Stimulated activated CD4-positive, alpha-beta T cell treated with anti-CD3 and anti-CD28 coated beads, Interleukin-1b, Interleukin-23, amount 100 ng/mL, for 24 hours (primary cell): ENCODE measurements at places on chromosomes 7 and 10.

GRCh38 chr7:69801729-69802682 lies 203.7 kb downstream of the AUTS2 start:
- DNase-seq = no peak

GRCh38 chr10:70164163-70164562 lies 6.2 kb downstream of the SAR1A start:
- DNase-seq = no peak

- DNase-seq = no peak
Measured at GRCh38 chr7:108135446-108136190, 5.5 kb upstream of the LAMB4 start.

DNA sequence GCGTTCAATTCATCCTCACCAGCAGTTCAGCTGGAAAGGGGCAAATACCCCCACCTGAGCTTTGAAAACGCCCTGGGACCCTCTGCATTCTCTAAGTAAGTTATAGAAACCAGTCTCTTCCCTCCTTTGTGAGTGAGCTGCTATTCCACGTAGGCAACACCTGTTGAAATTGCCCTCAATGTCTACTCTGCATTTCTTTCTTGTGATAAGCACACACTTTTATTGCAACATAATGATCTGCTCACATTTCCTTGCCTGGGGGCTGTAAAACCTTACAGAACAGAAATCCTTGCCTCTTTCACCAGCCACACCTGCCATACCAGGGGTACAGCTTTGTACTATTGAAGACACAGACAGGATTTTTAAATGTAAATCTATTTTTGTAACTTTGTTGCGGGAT lies 155.8 kb upstream of the LANCL2 start:
- DNase-seq = no peak

DNA sequence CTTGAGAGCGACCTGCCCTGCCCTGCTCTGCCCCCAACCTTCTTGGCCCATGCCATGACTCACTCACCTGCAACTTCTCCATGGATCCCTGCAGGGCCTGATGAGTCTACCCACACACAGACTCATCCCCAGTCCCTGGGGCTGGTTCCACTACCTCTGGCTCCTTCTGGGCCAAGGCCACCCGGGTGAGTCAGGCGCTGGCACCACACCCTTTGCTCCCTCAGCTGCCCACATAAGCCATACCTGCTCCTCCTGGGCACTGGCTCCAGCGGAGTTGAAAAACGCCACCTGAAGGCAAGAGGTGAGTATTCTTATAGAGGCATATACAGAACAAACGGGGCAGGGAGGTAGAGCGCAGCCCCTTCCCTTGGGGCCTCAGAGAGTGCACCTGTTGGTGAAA lies 16.2 kb upstream of the MTPAP start:
- DNase-seq = no peak

GRCh38 chr7:140275069-140275965 lies 98.5 kb upstream of the KDM7A start:
- no peak for DNase-seq

DNA sequence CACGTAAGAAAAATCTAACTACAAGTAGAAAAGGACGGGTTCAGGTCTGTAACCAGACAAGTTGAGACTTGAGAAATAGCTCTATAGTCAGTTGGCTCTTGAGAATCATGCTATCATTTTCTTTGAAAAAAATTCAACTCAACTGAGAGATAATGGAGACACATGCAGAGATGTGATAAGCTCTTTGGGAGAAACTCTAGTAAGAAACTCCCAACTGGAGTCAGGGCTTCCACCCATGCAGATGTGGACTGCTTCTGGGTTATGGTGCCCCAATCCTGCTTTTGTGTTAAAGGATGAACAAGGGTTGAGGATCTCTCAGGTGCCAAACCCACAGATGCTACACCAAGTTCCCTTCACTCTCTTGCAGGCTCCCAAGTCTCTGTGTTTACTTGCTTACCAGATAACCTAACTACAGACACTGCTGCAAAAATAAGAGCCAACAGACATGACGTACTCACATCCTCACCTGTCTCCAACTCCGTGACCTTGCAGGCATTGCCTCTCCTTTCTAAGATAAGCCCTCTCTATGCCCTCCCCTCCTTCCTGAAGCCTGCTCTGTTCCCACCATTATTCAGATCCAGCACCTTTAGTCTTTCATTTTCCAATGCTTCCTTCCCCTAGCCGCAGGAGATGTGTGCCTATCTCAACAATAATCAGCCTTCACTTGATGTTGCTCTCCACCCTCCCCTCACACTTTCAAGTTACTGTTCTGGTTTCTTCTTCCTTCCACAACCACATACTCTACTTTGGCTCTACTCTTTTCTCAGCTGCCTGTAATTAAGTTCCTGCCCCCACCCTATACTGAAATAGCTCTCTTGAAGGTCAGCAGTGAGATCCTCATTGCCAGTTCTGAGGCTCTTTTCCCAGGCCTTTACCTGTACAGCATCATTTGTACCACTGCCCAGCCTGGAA lies 130.0 kb downstream of the ICA1 start:
- DNase-seq = no peak

DNA sequence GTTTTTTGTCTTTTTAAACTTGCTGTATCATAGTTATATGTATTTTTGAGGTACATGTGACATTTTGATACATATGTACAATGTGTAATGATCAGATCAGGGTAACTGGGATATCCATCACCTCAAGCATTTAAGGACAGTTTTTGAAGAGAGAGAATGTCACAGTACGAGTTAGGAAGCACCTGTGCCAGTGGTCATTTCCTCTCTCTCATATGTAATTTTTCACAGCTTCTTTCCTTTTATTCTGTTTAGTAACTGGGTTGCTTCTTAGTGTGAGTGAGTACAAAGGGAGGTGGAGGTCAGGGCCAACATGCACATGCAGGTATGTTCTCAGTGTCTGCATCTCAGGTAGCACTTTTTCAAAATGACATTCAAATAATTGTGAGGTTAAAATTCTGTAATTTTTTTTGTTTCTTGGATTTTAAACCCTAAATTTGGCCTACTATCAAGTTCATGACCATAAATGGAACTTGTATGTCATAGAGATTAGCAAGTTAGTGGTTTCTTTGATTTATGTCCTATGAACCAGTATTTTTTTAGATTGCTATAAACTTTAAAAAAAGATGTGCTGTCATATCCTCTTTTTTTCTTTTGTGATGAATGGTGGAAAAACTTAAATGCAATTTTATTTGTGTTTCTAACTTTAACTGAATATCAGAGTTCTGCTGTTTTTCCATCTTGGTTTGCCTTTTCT lies 42.7 kb downstream of the SNX10 start:
- DNase-seq = no peak

GRCh38 chr7:128758553-128758952 lies 17.0 kb downstream of the OPN1SW start:
- no peak for DNase-seq

DNA sequence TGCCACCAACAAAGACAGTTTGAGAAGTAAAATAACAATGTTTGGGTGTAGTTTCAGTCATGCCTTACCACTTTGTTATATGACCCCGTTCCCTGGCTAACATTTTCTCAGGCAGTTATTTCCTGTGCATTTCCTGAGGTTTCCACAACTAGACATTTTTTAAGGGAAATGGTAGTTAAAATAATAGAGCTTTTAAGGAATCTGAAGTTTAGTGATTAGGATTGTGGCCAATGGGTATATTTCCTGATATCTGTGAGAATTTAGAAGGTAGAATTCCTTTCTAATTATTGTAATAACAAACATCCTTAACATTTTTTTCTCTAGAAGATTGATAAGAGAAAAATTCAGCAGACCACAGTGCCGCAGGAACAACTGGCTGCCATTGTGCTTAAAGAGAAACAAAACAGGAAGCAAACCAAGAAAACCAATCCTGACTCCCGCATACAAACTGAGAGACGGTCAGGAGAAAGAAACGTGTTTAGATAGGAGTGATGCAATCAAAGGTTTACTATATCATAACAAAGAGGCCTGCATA lies 193.6 kb downstream of the MBL2 start:
- no peak for DNase-seq

DNA sequence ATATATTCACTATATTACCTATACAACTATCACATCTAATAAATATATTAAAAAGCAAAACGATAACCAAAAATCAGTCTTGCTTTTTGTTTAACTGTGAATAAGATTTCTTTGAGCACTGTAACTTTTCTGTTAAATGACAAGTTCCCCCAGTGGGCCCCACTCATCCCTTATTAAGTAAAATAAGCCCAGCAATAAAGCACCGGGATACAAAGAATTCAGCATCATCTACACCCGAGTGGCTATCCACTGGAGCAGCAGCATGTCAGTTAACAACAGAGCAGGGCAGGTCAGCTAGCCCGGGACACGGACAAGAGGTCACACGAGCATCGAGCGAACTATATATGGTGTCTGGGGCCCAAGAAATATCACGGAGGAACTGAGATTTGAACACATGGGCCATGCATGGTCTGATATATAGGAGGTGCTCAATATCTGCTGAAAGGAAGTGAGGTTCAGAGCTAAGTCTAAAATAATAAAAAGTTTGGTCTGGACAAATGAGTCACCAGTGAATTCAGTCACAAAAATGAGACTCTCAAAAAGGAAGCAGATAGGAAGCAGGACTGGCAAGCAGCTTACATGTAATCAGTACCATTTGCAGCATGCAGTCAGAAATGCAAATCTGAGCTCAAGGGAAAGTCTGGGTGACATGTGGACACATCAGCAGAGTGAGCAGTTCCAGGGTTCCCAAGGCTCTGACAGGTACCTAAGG lies 4.1 kb downstream of the ERCC6 start:
- DNase-seq = no peak

DNA sequence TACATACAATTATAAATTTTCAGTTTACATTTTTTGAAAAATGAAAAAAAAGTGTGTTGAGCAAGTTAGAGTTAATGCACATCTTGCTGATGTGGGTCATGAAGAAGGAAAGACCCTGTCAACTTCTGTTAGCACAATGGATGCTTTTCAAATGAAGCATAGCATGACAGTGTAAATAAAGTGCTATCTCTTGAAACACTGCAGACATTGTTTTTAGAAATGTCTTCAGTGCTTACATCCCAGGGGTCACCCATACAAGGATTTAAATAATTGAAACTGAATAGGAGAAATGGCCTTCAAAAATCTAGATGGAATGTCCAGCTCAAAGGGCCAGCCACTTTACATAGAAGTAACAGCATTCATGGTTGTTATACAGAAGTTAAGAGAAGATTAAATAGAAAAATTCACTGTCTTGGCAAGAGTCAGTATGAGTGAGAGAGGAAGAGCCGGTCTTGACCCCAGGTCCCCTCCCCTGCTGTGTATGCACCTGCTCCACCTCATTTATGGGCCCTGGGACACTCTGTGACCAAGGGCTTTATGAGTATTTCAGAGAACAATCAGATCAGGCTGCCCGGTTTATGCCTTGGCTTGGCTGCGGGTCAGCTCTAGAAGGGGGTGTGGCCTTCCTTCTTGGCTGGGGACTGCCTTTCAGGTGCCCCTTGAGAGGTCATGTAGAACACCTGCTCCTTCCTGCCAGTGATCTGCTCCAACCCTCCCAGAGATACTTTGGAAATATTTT lies 237.7 kb upstream of the TMEM72 start:
- no peak for DNase-seq

GRCh38 chr10:78472551-78472890 lies 438.9 kb downstream of the RPS24 start:
- DNase-seq = no peak

DNA sequence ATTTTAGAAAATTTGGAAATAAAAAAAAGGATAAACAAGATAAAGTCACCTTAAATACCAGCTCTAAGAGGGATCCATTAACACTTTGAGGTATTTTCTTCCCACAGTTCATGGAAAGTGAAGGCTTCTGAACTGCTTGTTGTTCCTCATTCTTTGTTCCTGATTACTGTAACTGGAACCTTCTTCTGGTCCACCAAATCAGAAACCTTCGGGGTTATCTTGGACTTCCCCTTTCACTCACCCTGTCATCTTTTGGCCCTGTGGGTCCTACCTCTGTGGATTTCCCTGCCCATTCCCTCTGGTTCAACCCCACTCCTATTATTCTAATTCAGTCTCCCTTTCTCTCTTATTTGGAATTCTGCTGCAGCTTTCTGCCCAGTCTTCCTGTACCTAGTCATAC lies 116.5 kb upstream of the PRPS1L1 start:
- DNase-seq = no peak

GRCh38 chr7:154916856-154917807 lies 85.8 kb downstream of the PAXIP1 start:
- no peak for DNase-seq

DNA sequence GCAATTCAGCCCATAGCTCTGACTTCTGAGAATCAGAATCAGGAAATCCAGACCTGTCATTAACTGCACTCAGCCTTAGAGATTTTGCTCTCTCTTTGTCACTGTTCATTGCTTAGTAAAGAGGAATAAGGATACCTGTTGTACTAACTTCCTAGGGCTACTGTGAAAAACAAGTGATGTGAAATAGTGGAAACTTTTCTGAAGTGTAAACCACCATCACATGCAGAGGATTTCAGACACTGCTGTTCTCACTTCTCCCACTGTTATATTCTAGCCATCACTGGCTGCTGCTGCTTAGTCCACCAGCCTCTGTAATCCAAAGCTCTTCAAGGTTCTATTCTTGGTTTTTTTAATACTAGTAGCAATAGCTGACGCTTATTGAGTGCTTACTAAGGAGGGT lies 129.6 kb upstream of the CCDC6 start:
- DNase-seq = no peak

GRCh38 chr10:109239371-109239770 lies 683.9 kb downstream of the XPNPEP1 start:
- DNase-seq = no peak

- no peak for DNase-seq
Measured at GRCh38 chr10:74165530-74165901, 14.5 kb downstream of the ADK start.

- DNase-seq = no peak
Measured at GRCh38 chr10:43404704-43405084, 4.3 kb downstream of the HNRNPF start.

DNA sequence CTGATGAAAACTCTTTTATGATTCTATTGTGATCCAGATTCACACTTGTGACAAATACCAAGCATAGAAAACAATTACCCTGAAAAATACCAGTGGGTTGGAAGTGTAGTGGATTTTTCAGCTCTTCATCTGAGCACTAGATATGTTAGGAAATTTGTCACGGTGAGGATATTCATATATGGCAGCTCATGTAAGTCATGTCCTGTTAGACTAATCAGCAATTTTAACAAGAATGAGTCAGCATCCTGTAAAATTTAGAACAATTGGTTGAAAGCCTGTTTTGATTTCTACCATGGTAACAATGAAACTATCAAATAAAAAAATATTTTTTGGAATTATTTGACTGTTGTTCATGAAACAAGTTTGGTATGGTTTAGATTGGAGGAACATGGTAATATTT lies 334.3 kb downstream of the CACNA2D1 start:
- DNase-seq = no peak

- no peak for DNase-seq
Measured at GRCh38 chr7:102431617-102432298, 1.6 kb upstream of the ORAI2 start.

- DNase-seq = no peak
Measured at GRCh38 chr10:77608281-77608680, 29.3 kb downstream of the KCNMA1 start.
